T-cell (primary cell): ENCODE measurements at places on chromosomes 12 and 14.

GRCh38 chr12:812950-813349, 60.6 kb downstream of the WNK1 start:
- DNase-seq = no peak

DNA sequence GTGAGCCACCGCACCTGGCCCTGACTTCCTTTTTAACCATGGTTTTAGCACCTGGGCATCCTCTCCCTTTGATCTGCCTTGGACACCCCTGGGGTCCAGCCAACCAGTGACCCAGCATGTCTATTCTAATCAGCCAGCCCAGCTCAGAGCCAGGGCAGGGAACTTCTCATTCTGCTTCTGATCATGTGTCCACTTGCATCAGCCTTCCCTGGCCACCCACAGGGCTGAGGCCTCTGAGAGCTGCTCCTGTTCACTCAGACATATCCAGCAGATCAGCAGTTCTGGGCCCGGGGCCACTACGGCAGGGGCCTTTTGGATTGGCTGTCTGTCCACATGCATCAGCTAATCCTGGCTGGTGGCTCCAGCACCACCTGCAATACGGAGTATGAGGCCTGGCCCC, 117.9 kb upstream of the MAP1LC3B2 start:
- DNase-seq = no peak

DNA sequence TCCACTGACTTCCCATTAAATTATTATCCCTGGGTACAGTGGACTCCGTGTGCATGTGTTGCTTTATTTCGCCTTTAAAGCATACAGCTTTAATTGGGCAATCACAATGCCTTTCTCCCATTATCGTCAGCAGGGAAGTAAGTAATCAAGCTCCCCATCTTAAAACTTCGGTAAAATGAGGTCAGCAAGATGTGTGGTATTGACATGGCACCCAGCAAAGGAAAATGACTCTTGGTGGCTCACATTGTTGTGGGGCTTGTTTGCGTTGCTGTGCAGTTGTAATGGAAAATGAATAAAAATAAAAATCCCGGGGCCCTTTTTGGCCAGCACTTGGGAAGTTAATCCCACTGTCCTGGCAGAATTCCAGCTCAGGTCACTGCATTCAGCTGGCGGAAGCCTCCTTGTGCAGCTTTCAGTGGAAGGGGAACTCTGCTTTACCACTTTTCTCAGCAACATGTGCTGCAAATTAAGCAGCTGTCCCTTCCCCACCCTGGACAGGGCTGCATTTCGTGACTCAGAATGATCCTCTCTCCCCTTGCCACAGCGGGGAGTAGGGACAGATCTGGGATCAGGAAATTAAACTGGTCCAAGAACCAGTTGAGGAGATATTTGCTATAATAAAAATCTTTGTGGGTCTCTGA, 13.9 kb upstream of the ATP2A2 start:
- no peak for DNase-seq

GRCh38 chr12:97568336-97569180, 106.0 kb downstream of the RMST start:
- no peak for DNase-seq

DNA sequence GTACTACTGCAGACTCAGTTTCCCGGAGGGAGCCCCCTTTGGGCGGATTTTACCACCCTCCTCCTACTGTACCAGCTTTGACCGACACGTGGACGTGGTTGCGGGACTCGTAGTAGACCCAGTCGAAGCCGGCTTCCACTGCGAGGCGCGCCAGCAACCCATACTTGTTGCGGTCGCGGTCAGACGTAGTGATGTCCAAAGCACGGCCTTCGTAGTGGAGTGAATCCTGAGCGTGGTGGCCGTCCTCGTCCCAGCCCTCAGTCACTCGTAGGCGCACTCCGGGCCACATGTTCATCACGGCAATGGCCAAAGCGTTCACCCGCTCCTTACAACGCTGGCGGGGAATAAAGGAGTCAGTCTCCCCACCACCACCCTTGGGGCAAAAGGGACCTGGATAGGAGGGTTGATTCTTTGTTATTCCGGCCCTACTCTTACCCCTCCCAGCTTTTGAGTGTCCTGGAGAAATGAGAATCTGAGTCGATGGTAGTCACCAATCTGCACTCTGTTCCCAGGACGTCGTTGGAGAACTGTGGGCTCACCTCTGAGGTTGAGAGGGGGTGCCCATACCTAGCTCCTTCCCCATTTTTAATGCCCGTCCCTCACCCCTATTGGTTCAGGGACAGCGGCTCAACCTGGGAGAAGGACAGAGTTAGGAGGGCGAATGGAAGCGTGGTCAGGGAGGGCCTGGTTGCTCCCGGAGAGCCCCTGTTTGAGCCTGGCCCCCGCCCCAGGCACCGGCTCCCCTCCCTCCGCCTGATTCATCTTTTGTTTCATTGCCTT, 3.4 kb downstream of the DHH start:
- DNase-seq = no peak

DNA sequence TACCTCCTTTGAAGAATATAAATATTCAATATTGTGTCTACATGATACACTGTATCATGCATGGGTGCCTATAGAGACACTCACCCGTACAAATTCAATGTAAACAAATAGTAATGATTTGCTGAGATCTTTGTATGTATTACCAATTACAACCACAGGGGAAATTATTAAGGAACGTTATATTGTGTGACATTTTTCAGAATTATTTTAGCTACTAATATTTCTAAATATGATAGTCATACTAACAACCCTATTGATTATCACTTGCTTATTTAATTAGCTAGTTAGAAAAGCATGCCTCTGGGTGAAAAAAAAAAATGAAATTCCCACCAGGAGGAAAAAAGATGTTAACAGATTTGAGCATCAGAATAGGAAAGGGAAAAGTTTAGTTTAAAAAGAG, 2.1 kb downstream of the SOX5 start:
- DNase-seq = no peak

GRCh38 chr14:33897382-33897781, 53.5 kb downstream of the EGLN3 start:
- DNase-seq = no peak

DNA sequence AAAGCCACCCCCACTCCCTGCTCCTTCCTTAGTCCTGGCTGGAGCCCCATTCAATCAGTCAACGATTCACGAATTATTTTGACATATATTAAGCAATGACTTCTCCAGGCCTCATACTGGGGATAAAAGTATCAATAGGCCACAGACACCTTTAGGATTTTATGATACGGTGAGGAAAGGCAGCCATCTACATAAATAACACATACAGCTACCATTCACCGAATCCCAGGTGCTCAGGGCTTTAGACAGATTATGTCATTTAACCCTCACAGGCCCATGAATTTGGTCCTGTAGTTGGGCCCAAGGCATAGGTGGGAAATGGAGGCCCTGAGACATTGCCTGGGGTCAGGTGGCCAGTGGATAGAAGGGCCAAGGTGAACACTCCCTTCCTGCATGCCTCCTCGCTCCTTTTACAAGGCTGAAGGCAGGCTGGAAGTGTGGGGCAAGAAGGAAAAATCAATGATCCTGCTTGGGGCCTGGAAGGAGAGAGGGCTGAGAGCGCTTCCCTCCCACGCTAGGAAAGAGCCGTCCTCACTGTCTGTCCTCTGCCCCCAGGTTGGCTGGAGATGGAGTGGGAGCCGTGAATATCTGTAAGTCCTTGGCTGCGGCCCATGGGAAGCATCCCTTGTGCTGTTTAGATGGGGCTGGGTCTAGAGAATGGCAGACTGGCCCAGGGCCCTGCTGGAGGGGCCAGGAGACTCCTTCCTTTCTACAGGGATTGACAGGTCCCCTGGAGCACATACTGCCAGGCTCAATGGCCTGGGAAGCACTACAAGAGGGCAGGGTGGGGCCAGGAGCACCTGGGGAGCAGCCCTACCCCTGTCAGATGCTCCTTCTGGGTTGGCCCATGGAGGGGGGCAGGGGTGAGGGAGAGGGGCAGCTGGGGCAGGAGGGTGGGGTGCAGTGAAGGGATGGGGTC, 14.8 kb downstream of the KRT7 start:
- no peak for DNase-seq

DNA sequence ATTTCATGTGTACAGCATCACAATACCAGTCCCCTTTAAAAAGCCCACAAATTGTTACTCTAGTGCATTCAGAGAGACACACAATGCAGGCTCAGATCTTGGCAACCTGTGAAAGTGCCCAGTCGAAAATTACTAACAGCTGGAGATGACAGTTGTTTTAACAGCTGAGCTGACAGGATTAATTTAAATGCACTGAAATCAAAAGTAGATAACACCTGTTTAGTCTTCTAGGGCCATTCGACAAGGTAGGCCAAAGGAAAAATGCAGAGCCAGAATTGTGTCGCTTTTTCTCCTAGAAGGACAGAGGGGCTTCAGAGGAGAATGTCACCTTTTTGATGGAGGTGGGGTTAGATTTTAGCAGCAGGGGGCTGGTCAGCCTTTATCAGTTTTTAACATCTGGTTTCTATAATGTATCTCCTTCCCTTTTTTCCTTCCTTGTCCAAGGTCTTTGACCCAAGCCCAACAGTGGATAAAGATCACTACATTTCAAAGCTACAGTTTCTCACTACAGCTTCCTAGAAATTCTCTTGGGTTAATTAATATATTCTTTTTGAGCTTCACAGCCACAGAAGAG, 139.1 kb downstream of the SOX5 start:
- DNase-seq = no peak

DNA sequence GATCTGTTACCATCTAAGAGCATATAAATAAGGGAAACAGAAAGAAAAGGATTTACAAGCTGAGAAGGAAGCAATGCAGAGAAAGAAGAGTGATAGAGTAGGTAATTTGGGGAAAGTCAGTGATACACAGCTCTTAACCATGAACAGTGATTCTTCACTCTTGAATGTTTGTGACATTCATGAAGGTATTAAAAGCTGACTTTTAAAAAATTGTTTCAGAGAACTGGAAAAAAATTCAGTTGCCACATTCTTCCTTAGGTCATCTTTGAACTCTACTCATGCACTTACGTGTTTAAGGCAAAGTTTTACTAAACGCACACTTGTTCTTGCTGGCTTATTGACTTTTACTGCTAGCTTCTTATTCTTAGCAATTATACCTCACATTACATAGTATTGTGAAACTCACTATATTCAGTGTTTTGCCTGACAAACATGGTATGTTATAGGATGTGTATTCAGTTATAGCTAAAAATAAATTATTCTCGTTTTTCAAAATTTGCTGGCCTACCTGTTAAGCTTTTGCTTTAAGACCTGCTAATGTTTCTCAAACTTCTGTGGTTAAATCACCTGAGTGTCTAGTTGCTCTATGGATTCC, 10.9 kb downstream of the HIF1A start:
- no peak for DNase-seq
